NCI-H2227 treated with DMSO at 0.1 percent for 48 hours (cell line): ENCODE measurements at places on chromosomes 5 and 9.

- DNase-seq = no peak
Observed at GRCh38 chr9:130933114-130934046, 5.7 kb downstream of the FIBCD1 start.

- DNase-seq = no peak
Observed at GRCh38 chr5:8730194-8730593, 815.7 kb downstream of the SEMA5A start.

DNA sequence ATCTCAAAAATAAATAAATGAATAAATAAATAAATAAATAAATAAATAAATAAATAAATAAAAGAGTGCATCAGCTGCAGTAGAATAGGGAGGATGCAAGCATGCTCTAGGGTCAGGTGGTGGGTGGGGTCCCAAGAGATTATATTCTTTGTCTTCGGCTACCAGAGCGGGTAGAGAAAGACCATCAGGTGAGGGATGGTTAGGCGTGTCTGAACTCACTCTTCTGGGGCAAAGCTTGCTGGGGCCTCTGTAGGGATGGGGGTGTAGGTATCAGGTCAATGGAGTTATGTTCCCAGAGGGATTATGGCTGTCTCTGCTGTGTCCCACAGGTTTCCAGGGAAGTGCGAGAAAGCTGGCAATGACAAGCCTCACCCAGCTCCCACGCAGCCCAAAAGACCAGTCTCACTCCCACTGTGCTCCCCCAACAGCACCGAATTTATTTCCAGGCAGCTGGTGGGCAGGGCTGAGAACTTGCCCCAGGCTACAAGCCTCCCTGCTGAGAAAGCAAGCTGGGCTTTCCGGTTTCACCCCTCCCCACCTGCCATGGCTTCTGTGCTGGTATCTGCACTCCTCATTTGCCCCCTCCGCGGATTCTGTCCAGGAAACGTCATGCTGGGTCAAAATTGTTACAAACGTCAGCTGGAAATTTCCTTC is 180.8 kb downstream of the LURAP1L start:
- no peak for DNase-seq

DNA sequence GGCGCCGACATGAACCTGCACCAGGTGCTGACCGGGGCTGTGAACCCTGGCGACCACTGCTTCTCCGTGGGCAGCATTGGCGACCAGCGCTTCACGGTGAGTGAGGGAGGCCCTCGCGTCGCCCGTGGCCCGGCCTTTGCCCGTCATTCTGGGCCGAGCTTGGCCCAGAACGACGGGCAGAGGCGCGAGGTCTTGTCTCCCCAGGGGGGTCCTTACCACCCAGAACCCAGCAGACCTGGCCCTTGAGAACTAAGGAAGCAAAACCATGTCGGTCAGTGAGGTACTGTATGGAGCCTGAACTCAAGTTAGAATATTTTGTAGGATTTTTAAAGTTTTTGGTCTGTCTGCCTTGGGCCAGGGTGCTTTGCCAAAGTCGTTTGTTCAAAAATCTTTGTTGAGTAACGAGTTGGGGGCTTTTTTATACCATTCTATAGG is 691 bp downstream of the DMXL1 start:
- no peak for DNase-seq

DNA sequence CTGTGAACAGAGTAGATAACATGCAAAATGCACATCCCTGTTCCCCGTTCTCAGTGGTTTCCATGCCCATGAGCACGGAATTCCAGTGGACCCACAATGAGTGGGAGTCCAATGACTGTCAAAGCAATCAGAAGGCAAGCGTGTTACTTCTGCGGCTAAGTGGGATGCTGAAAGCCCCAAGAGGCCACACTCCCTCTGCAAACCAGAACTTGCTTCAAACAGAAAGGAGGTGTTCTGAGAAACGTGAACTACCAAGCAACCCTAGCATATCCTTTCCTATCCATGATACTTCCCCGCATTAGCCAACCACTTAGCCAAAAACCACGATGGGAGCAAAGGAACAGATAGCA is 21.7 kb upstream of the MVB12B start:
- DNase-seq = no peak

- DNase-seq = no peak
Observed at GRCh38 chr9:18448101-18448500, 25.9 kb upstream of the ADAMTSL1 start.

DNA sequence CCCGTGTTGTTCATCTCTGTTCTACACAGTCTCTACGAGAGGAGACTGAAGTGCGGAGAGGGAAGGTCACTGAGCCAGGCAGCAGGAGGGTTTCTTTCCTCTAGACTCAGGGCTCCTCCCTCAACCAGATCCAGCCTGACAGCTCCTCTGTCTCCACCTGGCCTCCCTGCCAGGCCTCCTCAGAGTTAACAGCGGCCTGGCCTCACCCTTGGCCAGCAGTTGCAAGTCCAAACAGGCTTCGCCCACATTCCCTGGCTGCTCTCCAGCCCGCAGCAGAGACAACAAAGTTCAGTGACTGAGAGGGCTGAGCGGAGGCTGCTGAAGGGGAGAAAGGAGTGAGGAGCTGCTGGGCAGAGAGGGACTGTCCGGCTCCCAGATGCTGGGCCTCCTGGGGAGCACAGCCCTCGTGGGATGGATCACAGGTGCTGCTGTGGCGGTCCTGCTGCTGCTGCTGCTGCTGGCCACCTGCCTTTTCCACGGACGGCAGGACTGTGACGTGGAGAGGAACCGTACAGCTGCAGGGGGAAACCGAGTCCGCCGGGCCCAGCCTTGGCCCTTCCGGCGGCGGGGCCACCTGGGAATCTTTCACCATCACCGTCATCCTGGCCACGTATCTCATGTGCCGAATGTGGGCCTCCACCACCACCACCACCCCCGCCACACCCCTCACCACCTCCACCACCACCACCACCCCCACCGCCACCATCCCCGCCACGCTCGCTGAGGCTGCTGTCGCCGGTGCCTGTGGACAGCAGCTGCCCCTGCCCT is at the start of gene HRCT1:
Gene HRCT1, plus strand, starts transcription at position 291 of the 768 bp plus-strand sequence. Its CDS starts 86 bp downstream, at position 377.
- DNase-seq = no peak

GRCh38 chr9:136002215-136002614 is 41.0 kb upstream of the UBAC1 start:
- no peak for DNase-seq

GRCh38 chr5:112919972-112920371 is 2.1 kb downstream of the REEP5 start:
- no peak for DNase-seq

DNA sequence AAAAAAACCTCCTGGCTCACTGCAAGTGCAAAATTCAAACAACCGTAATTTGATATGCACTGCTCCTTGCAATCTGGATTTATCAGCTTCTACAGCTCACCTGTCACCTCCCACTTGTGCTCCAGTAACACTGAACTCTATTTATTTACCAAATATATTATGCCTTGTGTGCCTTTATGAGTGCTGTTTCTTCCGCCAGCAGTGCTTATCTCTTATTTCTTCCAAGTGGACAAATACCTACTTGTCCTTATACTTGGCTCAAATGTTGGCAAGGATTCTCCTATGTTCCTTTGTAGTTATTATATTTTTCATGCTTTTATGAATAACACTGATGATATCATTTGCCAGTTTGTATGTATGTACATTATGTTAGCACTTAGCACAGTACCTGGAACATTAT is 145.7 kb upstream of the ARRDC3 start:
- DNase-seq = no peak

DNA sequence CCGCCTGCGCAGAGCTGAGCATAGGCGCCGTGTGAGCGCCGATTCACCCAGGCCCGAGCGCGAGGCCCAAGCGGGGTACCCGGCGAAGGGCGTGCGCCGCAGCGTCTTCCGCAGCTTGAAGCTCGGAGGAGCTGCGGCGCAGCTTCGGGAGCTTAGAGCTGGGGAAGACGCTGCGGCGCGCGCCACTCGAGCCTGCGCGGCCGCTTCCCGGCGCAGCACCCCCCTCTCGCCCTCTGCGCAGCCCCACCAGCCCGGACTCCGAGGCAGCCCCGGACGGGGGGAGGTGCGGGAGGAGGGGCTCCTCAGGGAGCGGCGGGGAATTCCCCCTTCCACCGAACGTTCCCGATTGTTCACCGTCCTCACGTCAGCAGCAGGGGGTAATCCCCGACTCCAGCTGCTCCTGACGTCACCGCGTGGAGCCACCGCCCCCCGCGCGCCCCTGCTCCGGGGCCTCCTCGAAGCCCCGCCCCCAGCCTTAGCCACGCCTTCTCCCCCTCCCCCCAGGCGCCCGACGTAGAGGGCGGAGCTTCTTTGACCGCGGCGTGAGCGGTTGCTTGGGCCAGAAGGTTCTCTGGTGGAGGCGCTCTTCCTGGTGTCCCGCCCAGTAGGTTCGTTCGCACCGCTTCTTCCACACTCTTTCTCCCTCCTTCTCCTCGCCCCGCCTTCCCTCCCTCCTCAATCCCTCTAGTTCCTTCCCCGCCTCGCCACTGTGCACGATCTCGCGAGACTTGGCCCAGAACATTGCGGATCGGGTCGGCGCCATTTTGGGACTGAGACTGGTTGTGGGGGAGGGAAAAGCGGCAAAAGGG is at the start of gene GPBP1:
Gene GPBP1, plus strand, starts transcription at position 741 of the 809 bp plus-strand sequence. CDS start 40,072 bp downstream, outside the sequence.
- peak; percentile 93 for DNase-seq

DNA sequence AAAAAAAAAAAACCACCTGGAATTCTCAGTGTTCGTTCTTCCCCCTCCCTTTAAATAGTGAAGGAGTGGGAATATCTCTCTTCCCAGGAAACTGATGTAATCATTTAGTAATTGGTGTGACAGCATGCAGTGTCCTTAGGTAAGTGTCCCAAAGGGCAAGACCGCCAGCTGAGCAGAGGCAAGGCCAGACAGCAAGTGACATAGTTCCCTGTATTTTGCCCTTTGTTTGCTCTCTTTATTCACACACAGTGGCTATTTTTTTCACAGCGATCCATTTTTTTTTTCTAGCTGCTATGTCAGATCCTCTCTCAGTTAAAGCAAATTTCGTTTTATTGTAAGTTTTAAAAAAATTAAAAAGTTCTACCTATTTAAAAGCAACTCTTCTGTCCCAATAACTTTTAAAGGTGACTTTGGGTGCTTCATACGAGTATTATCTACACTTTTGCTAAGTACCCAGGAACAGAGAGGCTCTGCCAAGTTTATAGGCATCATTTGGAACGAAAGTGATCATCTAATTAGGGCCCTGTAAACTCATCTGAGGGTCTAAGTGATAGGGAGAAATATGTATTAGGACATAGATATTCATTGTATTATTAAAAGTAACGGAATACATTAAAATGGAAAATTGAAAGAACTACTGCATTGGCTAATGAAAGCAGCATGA is 98.2 kb upstream of the ALDH1A1 start:
- DNase-seq = no peak

DNA sequence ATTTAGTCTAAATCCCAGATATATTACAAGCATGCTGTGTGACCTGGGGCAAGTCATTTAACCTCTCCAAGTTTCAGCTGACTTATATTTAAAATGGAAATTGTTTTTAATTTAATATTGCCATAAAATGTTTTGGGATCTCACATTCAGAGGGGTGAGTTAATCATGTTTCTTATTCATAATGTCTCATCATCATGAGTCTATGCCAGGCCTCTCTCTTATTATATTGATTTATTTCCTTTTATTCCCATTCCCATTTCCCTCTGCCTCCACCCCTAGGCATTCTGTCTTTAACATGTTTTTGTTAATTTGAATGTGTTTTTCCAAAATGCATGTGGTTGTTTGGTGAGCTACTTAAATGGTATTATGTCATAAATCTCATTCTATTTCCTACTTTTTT is 39.0 kb upstream of the TTC1 start:
- DNase-seq = no peak

DNA sequence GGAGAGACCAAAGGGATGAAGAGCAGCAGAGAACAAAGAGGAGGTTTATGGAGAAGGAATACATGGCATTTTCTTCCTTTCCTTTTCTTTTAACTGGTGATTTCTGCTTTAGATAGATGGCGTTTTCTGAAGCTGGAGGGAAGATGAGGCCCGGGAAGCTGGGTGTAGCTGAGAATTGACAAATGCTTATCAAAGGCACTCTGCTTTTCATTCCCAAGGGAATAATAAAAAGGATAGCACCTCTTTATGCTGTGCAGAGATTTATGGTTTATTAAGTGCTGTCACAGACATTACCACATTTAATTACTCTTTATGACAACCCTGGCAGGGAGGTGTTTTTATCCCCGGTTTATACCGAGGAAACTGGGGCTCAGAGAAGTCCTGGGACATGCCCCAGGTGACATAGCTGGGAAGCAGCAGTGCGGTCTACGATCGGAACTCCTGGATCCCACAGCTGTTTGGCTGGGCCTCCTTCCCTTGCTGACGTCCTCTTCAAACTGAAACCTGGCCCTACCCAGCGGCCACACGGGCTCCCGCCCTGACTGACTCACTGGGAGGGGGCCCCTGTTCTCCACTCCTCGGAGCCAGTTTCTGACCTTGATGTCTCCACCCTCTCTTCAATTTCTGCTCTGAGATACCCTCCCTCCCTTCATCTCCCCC is 8.2 kb upstream of the EPB41L4B start:
- DNase-seq = no peak

DNA sequence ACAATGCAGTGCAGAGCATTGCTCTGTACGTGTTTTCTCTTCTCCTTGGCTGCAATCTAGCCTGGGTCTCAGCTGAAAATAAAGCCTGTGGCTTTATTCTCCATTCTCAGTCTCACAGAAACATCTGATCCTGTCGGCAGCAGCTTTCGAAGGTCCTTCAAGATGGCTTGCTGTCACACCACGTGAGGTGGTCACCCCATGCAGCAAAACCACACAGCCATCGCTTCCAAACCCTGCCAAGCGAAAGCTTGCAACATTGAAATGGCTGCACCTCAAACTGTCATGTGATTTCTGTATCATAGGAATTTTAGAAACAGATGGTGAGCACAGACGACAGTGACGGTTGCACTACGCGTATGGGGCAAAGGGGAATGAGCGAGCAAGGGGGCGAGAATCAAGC is 98.5 kb upstream of the SMARCA2 start:
- no peak for DNase-seq

DNA sequence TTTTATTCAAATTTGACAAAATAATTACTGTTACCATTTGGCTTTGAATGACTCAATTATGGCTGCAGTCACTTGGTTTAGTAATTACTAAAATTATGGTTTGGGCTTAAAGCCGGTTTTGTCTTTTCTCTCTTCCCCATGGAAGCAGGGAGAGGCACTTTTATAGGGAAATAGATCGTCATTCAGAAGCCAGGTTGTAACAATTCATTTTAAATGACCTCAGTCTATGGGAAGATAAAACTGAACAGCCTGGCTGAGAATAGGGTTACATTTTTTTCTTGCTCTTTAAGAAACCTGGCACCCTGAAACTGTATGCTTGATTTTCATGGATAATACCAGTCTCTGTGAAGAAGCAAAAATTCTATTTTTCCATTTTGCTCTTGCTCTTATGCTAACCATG is 169.8 kb downstream of the SMC2 start:
- no peak for DNase-seq

GRCh38 chr5:139392678-139393496 is 2.0 kb downstream of the PROB1 start:
- DNase-seq = no peak

DNA sequence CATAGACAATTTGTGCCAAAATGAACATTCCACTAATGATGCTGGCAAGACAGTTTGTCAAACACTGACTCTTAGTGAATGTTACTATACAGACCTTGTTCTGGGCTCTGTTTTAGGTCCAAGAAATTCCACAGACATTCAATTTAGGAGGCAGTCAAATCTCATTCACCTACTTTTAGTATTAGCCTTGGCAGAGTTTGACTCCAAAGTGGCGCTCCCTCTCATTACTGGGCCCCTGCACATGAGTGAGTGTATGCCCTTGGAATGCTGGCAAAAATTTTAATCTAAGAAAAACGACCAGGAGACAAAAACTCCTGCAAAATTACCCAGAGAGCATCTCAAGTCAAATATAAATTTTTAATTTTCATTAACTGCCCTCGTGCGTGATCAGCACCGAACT is 94.9 kb upstream of the SLC27A6 start:
- no peak for DNase-seq
